ENCODE measurements at places on chromosomes 7 and 10.

- DNase-seq: no peak
Observed at GRCh38 chr10:94403380-94404213, 1.3 kb downstream of the TBC1D12 start.

DNA sequence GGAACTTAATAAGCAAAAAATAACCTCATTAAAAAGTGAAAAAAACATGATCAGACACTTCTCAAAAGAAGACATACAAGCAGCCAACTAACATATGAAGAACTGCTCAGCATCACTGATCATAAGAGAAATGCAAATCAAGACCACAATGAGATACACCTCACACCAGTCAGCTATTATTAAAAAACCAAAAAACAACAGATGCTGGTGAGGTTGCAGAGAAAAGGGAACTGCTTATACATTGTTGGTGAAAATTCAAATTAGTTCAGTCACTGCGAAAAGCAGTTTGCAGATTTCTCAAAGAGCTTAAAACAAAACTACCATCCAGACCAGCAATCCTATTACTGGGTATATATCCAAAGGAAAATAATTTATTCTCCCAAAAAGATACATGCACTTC lies 513.3 kb downstream of the MDFIC start:
- no peak for DNase-seq

- no peak for DNase-seq
Observed at GRCh38 chr10:85137253-85137652, 808.9 kb downstream of the CCSER2 start.

DNA sequence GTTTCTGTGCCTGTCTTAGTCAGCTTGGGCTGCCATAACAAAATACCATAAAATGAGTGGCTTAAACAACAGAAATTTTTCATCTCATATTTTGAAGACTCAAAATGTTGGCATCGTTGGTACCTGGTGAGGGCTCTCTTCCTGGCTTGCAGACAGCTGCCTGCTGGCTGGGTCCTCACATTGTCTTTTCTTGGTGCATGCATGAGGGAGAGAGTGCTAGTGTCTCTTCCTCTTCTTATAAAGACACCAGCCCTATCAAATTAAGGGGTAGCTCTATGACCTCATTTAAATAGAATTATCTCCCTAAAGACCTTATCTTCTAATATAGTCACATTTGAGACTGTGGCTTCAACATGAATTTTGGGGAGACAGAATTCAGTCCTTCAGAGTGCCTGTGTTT lies 39.9 kb downstream of the ST8SIA6 start:
- DNase-seq: no peak

GRCh38 chr7:34165927-34166550 lies 260.7 kb downstream of the BMPER start:
- DNase-seq: no peak

- DNase-seq: no peak
Observed at GRCh38 chr7:16929146-16929762, 47.5 kb upstream of the AGR3 start.

DNA sequence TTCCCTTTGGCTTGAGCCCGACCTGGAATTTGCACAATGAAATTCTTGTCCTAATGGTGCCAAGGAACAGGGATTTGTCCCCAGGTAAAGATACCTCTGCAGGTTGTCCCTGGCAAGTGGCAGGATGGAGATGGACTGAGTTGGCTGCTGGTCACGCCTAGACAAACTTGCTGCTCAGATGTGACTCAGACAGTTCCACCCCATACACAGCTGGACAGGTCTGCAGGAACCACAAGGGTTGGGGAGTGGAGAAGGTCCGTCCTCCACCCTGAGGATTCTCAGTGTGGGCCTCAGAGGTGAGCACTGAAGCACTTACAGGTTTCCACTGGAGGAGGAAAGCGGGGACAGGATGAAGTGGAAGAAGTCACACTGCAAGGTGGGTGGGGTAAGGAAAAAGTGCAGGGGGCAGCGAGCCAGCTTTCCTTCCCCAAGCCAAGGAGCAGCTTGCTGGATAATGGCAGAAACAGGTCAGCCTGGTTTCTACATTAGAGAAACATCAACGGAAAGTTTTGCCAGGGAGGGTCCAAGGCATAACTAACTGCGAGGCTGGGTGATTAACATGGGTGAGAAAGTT lies 20.5 kb downstream of the ITPRIP start:
- DNase-seq: no peak

DNA sequence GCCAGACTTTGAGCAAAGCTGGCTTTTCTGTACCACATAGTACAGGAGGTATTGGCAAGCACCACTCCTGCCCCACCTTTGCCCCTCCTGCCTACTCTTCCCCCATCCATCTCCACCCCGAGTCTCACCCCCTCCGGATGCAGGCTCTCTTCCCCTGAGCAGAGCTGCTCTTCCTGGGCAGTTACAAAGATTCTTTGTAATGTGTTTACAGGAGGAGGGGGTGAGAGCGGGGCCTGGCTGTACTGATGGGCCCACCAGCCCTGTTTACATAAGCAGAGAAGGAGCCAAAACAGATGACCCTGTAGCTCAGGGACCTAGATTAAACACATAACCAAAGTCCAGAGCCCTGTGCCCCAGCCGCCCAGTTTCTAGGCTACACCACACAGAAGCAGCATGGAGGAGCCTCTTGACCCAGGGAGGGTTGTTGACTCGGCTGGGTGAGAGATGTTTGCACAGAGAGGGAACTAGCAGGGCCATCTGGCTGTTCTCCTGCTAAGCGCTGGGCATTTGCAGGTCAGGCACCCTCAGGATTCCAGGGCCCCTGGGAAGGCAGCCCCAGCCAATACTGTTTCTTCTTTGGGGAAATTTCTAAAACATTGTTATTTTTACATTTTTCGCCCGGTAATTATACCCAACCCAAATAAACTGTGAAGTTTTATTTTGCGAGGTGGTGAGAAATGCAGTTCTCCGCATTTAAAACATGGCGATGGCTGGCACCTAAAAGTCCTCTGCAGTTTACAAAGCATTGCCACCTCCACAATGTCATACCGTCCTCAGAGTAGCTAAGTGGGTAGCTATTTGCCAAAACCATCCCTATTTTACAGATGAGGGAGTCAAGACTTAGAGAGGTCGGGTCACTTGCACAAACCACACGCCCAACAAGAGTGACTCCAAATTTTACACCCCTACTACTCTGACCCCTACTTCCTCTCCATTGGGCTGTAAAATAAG lies 11.4 kb upstream of the ZKSCAN1 start:
- DNase-seq: no peak

- DNase-seq: no peak
Observed at GRCh38 chr7:37770838-37771237, 77.6 kb upstream of the NME8 start.

- no peak for DNase-seq
Observed at GRCh38 chr10:16505161-16505560, 16.5 kb downstream of the C1QL3 start.

Measured in stimulated activated CD4-positive, alpha-beta T cell treated with anti-CD3 and anti-CD28 coated beads, Interleukin-1b, Interleukin-23, amount 100 ng/mL, for 1 hour (primary cell).